Tibial nerve (tissue), 4 donors: ENCODE measurements at places on chromosomes 3 and 15. TPM values are rescaled to one million over a fixed set of nuclear protein-coding genes. Genes with fewer than 3 reads are reported as not detected.

Gene SHISA5
- 81.6 TPM for total RNA-seq

DNA sequence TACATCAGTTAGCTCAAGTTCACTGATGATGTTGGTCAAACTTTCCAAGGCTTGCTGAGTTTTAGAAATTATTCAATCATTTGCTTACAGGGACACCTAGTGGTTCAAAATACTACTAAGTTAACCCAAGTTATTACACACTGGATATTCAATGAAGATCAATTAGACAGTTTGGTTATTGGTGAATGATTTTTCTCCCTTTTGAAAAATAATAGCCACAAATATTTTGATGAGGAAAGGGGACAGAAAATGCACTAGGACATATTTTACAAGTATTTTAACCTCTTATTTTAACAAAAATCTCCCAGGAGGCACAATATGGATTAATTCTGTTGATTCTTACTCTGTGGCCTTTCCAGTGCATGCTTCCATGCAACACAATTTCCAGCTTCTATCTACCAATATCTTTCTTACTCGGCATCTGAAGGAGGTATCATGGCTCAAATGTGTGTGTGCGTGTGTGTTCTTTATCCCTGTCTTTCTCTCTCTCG lies 20.1 kb upstream of the GOLGA6L2 start:
- no peaks in the 10 kb centered on the region for H3K4me1 ChIP-seq
- no peak for DNase-seq
- H3K4me3 ChIP-seq: no peak overlapping the region
- H3K27ac ChIP-seq: no peak overlapping the region
- H3K27me3 ChIP-seq: no peaks in the 10 kb centered on the region

GRCh38 chr3:45272828-45273470 lies 46.9 kb upstream of the TMEM158 start:
- no peak overlapping the region for H3K27ac ChIP-seq
- H3K4me1 ChIP-seq: no peaks in the 10 kb centered on the region
- no peak for DNase-seq

- DNase-seq: no peak
- peaks cover 5% of the 10 kb centered on the region for H3K27me3 ChIP-seq
- no peaks in the 10 kb centered on the region for H3K4me1 ChIP-seq
- no peak overlapping the region for H3K4me3 ChIP-seq
- no peak overlapping the region for H3K27ac ChIP-seq
- H3K36me3 ChIP-seq: no peaks in the 10 kb centered on the region
Observed at GRCh38 chr3:46553154-46553553, 12.9 kb downstream of the LRRC2 start.

GRCh38 chr15:69538379-69538778 lies 85.8 kb downstream of the RPLP1 start:
- DNase-seq: no peak
- no peaks in the 10 kb centered on the region for H3K27me3 ChIP-seq
- H3K4me3 ChIP-seq: no peak overlapping the region
- H3K27ac ChIP-seq: no peak overlapping the region
- no peaks in the 10 kb centered on the region for H3K4me1 ChIP-seq
- H3K36me3 ChIP-seq: no peaks in the 10 kb centered on the region
